ENCODE measurements at places on chromosomes 3 and 15. TPM values are rescaled to one million over a fixed set of nuclear protein-coding genes. Genes with fewer than 3 reads are reported as not detected.

DNA sequence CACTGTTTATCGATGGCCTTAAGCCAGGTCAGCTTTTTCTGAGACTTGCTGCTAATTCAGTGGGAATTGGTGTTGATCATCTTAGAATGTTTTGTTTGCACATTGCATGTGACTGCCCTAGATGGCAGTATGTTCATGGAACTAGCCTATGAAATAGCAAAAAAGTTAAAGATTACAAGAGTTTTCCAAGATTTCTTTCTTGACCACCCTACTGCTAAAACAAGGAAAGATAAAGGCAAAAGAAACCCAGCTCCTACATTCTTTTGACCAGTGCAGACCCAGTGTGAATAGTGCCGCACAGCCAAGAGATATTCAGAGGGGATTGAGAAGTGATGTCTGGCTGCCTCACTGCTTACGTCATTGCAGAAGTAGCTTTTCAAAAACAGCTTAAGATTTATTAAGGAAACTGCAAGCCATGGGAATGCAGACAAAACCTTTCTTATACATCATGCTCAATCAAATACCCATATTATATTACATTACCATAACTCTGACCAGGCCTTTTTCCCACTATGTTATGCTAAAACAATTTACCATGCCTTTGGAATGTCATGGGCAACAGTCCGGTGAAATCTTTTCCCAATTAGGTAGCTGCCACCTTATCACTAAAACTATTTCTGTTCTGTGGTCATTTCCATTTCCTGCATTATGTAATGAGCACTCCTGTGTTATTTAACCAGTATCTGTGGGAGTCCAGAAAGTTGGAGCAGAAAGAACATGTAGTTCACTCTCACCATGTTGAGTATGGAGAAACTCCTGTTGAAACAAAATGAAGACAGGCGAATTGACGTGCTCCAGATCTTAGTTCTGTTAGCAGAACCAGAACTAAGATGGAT, 6.0 kb downstream of the PHLDB2 start:
- no peak for DNase-seq

- DNase-seq, result no peak
Measured at GRCh38 chr3:127174715-127175140, 18.2 kb upstream of the PRR23E start.

DNA sequence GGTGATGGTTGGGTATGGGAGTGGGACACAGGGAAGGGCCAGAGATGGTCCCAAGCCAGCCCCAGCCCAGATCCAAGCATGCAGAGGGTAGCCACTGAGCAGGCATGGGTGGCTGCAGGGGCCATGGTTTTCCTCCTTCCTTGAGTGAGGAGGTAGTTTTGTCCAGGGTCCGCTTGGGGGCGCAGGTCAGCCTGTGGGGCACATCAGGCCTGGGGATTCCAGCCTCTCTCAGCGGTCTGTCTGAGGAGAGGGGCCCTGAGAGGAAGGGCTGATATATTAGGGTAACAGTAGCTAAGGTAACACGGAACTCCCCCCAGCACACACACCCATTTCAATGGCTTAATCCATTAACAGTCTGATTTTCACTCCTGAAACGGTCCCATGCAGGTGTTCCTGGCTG, 22.7 kb upstream of the LCTL start:
- peak; percentile 12 for DNase-seq

GRCh38 chr3:141926929-141927328, 50.5 kb downstream of the ATP1B3 start:
- DNase-seq, result no peak

DNA sequence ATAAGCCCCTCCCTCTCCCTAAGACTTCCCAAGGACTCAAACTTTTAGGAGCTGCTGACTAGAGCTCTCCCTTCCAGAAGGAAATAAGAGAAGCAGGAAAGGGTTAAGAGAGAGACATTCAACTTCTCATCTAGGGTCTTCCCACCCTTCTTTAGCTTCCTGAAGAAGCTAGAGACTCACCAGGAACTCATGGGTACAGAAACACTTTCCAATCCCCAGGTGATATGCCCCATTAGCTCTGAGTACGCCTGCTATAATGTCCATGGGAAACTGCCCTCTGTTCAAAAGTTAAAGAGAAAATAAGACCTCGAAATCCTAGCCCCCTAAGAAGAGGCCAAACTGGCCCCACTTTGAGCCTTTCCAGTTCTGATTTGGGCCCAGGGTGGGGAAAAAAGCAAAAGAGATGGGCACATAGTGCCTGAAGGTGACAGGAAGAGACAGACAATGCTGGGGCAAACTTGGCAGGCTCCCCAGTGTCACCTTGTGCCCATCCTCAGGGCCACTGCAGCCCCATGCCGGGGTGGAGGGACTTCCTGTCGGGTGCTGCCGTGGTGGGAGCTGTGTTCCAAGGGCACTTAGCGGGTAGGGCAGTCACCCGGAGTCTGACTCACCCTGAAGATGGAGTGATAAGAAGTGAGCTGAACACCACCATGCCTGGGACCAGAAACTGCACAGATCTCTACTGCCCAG, 29.5 kb downstream of the CCDC12 start:
- DNase-seq, result peak; percentile 85

DNA sequence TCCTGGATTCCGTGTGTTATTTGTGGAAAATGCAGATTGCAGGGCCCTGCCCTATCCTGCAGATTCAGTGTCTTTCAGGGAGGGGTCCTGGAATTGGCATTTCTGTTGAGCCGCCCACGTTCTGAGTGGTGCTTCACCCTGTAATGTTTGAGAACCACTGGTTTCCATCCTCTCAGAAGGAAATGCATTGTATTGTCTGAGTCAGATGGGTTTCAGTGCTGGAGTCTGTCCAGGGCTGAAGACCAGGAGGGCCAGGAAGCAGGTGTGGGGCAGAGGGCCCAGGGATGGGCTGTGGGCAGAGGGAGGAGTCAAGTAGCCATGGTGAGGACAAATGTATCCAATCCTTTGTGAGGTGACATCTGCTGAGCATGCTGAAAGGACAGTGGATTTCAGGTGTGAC, 123.8 kb downstream of the SV2B start:
- DNase-seq, result no peak

- no peak for DNase-seq
Measured at GRCh38 chr3:42773409-42773751, 327 bp upstream of the CCDC13 start.

GRCh38 chr15:73196113-73196512, 143.8 kb downstream of the NEO1 start:
- DNase-seq, result no peak

DNA sequence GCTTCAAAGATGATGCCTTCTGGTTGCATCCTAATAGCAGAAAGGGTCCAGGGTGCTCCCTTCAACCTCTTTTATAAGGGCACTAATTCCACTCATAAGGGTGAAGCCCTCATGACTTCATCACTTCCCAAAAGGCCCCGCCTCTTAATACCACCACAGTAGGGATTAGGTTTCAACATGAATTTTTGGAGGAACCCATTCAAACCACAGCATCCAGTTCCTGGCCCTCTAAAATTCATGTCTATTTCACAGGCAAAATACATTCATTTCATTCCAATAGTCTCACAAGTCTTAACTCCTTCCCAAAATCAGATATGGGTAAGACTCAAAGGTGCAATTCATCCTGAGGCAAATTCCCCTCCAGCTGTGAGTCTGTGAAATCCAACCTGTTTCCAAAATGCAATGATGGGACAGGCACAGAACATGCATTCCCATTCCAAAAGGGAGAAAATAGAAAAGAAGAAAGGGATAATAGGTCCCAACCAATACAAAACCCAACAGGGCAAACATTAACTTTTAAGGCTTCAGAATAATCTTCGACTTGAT, 124.0 kb downstream of the ATP1B3 start:
- DNase-seq, result no peak

- no peak for DNase-seq
Measured at GRCh38 chr3:57733790-57734189, 22.3 kb upstream of the SLMAP start.

GRCh38 chr15:48315041-48315440, 16.2 kb upstream of the DUT start:
- no peak for DNase-seq

DNA sequence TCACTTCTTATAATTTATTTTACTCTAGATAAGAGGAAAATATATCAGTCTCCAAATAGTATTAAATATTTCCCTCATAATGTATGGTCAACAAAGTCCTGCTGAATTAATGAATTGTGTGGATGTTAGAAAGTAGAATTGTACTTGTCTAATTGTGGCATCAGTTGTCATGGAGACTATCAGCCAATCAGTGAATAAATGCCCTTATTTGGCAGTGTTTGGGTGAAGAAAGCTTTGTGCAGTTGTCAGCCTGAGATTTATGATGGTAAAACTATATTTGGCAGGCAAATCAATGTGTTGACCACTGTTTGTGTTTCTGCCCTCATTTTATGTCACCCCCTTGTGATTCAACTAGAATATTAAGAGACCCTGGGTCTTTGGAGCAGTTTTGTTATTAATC, 293.6 kb upstream of the MDFIC2 start:
- no peak for DNase-seq

DNA sequence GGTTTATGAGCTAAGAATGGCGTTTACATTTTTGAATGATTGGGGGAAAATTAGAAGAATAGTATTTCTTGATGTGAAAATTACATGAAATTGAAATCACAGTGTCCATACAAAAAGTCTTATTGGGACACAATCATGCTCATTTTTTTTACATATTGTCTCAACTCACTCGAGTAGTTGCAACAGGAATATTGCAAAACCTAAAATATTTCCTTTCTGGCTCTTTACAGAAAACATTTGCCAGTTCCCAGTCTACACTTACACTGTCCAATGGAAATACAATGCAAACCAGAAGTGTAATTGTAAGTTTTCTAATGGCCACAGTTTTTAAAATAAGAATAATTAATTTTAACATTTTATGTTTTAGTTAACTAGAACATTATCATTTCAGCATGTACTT, 137.8 kb downstream of the SAMMSON start:
- DNase-seq, result no peak

DNA sequence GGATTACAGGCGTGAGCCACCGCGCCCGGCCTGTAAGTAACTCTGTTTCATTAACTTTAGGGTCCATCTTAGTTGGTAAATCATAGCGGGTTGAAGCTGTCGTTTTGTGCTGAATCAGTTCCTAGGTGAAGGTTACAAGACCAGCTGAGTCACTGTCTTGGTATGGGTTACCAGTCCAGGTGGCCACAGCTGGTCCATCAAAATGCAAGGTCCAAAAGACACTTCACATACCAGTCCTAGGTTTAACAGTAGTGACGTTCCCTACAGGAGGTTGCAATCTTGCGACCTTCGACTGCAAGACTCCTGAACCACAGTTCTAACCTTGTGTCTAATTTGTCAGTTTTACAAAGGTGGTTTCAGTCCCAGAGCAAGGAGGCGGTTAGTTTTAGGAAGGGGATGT, 160.1 kb upstream of the ATP10A start:
- DNase-seq, result no peak

GRCh38 chr3:195865752-195866151, 42.6 kb downstream of the TNK2 start:
- no peak for DNase-seq

GRCh38 chr3:28923994-28924393, 356.9 kb upstream of the RBMS3 start:
- DNase-seq, result no peak

- DNase-seq, result no peak
Measured at GRCh38 chr15:63434576-63435186, 53.0 kb upstream of the CA12 start.

GRCh38 chr15:23629234-23629805, 18.3 kb downstream of the MAGEL2 start:
- no peak for DNase-seq

- no peak for DNase-seq
Measured at GRCh38 chr3:46095307-46095706, 68.0 kb upstream of the XCR1 start.

DNA sequence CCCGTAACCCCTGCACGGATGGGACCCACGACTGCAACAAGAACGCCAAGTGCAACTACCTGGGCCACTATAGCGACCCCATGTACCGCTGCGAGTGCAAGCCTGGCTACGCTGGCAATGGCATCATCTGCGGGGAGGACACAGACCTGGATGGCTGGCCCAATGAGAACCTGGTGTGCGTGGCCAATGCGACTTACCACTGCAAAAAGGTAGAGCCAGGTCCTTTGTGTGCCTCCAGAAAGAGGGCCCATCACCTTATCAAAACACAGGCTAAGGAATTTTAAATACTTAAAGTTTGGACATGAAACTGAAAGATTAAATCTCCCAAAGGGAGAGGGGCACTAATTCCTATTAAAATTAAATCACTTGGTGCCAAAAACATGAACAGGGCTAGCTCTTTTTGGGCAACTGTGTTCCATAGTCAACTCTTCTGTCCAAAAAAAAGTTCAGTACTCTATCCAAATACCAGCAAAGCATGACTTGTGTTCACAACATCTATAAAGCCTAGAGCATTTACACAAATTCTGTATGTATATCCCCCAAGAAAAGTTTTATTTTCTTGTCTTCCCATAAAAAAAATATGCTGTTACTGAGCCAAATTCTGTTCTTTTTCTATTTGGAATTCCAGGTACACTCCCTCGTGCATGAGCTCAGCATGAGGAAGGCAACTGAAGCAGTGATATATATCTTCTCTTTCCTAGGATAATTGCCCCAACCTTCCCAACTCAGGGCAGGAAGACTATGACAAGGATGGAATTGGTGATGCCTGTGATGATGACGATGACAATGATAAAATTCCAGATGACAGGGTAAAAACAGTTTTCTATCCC, 9.2 kb downstream of the THBS1 start:
- no peak for DNase-seq

- no peak for DNase-seq
Measured at GRCh38 chr3:35664460-35664919, 25.2 kb downstream of the ARPP21 start.

DNA sequence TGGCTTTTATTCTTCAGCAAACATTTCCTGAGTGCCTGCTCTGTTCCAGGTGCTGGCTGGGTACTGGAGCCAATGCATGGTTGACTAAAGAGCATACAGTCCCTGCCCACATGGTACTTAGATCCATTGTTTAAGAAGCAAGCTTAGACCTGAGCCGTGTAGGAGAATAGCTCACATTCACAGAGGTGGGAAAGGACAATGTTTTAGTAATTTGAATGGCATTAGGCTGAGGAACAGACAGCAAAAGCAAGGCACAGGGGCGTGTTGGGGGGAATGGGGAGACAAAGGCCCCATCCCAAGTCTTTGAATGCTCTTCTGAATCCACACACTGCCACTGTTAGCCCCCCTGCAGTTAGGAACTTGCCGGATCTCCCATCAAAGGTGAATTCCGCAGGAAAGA, 388.2 kb upstream of the RGMA start:
- DNase-seq, result no peak

GRCh38 chr3:143068059-143068458, 51.5 kb upstream of the CHST2 start:
- no peak for DNase-seq

- no peak for DNase-seq
Measured at GRCh38 chr3:149618151-149619123, 39.4 kb downstream of the WWTR1 start.

- no peak for DNase-seq
Measured at GRCh38 chr15:61880084-61880483, 180.2 kb downstream of the VPS13C start.

CISH gene
- 307 TPM for total RNA-seq

PML gene
- 48.8 TPM for total RNA-seq

KBTBD13 gene
- not detected for total RNA-seq

SCG5 gene
- 1.6 TPM for total RNA-seq

GUCA1C gene
- not detected for total RNA-seq

SCG3 gene
- total RNA-seq, result not detected

RASL12 gene
- not detected for total RNA-seq

LPCAT4 gene
- total RNA-seq, result 56.9 TPM

CPN2 gene
- total RNA-seq, result not detected

DLL4 gene
- total RNA-seq, result not detected
